Ovary (tissue), 10 donors: ENCODE measurements at places on chromosomes 7 and 10. TPM values are rescaled to one million over a fixed set of nuclear protein-coding genes. Genes with fewer than 3 reads are reported as not detected.

The TMEM229A gene
- not detected for total RNA-seq

The CFAP43 gene
- total RNA-seq: 58.6 TPM

The SKIDA1 gene
- total RNA-seq: 3.7 TPM

The PSD gene
- total RNA-seq: 34.7 TPM

The MRC1 gene
- 32.8 TPM for total RNA-seq

The TRAPPC14 gene
- 6.2 TPM for total RNA-seq

The LFNG gene
- 8.2 TPM for total RNA-seq

The PIK3CG gene
- 2.5 TPM for total RNA-seq

The SLC37A3 gene
- 41.5 TPM for total RNA-seq

The LIPF gene
- total RNA-seq: not detected

The GPR22 gene
- not detected for total RNA-seq

The SEC23IP gene
- total RNA-seq: 58.0 TPM
